ENCODE measurements at places on chromosomes 3 and 15.

GRCh38 chr3:53139906-53140846 is 9.9 kb upstream of the RFT1 start:
- DNase-seq: no peak

- no peak for DNase-seq
These were observed 10.4 kb downstream of the TSPAN3 start for GRCh38 chr15:77060546-77060945.

DNA sequence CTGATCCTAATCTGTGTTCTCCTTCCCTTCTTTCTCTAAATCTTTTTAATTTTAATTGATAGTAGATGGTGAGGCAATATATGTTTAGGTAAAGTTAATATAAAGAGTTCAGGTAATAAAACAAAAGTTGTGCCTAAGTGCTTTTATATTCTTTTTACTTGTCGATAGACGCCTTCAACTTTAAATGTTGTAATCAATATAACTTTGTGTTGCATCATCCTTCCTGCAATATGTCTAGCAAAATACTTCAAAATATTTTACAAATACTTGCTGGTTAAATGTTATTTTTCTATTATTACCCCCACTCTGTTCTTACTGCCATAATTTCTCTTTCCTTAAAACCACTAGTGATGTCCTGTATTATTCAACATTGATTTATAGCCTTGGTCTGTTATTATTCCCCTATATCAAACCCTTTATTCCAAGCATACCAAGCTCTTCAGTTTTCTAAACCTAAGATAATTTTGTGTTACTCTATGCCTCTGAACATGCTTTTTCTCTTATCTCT is 92.4 kb downstream of the NAALADL2 start:
- DNase-seq: no peak

GRCh38 chr3:137866001-137866400 is 101.9 kb downstream of the SOX14 start:
- DNase-seq: no peak

DNA sequence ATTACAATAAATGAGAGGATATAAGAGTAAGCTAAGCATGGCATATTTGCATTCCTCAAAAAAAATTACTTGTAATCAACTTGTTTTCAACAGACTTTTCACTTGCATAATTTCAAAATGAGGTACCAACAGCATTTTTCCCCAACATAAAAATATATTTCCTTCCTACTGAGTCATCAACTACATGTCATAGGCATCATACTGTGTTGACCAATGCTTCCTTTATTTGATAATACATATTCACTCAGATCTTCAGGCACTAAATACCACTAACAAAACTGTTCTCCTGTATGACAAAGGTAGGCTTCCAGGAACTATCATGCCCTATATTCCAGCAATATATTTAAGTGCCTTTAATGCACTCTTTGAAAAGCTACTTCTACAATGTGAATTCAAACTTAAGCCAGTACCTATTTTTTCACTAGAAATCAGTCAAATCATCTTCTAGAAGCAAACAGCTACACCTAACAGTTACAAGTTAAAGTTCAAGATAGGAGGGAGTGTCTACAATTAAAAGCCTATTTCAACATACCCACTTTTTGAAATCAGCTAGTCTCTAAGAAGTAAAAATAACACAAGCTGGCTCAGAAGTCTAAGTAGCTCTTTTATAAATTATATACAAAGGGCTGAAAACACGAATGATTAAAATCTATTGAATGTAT is 11.3 kb downstream of the ADAM10 start:
- no peak for DNase-seq

- no peak for DNase-seq
These were observed 17.7 kb downstream of the ACVR2B start for GRCh38 chr3:38471260-38471857.

DNA sequence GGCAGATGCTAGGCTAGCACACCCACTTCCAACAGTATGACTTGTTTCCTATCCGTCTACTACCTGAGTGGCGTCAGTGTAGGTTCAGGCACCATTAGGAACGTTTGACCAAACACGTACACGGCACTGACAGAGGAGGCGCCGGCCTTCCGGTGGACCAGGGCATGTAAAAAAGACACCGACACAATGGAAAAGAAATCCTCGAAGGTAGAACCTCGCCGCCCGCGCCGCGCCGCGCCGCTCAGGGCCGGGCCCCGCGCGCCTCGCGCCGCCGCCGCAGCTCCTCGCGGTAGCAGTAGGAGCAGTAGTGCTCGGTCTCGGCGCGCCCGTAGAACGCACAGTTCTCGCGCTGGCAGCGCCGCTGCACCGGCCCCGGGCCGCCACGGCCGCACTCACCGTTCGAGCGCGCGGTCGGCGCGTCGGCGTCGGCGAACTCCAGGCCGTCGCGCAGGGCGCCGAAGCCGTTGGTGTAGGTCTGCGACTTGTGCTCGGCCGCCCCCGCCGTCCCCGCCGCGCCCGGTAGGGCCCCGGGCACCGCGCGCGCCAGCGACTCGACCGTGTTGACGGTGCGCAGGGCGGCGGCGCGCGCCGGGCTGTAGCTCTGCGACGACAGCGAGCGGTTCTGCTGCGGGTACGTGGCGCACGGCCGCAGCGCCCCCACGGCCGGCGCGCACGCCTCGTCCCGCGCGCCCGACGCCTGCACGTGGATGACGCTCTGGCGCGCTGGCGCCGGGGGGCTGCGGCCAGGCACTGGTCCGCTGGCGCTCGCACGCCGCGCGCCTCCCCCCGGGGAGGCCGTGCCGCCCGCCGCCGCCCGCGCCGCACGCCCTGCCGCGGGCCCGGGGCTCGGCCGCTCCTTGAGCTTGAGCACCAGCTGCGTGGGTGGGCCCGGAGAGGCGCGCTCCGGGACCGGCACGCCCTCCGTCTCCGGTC is 156.7 kb downstream of the KLF13 start:
- no peak for DNase-seq

- DNase-seq: no peak
These were observed 111.4 kb downstream of the DLG1 start for GRCh38 chr3:197186887-197187588.

GRCh38 chr3:193378706-193379105 is at the start of gene ATP13A5:
Gene ATP13A5, minus strand, starts transcription at chr3:193378753. Its CDS starts 28 bp downstream, at chr3:193378725.
- DNase-seq: no peak

GRCh38 chr15:31343831-31344230 is 17.2 kb downstream of the KLF13 start:
- no peak for DNase-seq

DNA sequence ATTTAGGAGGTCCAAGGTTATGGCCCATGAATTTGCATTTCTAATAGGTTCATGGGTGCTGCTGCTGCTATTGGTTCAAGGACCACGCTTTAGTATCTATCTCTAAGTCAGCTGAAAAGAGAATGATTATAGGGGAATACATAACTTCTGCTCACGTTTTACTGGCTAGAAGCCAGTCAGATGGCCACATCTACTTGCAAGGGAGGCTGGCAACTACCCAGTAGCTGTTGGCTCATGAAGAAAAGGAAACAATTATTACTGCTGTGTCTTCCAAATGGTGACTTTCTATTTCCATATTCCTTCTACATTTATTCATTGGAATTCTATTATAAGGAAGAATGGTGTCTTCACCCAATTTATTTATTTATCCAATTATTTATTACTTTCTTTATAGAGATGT is 54.2 kb downstream of the SLC25A36 start:
- DNase-seq: no peak

DNA sequence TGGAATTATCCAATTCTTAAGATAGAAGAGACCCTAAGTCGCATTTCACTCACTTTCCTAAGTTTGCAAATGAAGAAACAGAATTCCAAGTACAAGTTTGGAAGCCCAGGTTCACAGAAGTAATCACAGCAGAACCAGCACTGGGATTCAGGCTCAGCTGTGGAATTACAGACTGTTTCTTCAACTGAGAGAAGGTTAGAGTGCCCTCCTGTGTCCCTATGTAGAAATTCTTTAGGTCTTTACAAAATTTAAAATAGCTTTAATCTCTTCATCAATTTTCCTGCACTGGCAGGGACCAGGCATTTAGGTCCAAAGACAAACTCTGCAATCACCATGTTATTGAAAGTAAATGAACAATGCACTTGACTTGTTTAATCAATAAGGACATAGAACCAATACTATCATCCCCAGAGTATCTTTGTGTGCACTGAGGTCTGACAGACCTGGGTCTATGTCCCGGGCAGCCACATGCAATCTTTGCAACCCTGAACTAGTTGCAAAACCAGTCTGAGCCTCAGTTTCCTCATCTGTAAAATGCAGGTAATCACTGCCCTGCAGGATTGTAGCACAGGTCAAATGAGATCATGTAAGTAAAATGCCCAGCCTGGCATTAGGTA is 96.3 kb upstream of the ZBED2 start:
- DNase-seq: no peak

- no peak for DNase-seq
These were observed 82.3 kb downstream of the LRTM1 start for GRCh38 chr3:54845551-54845950.

DNA sequence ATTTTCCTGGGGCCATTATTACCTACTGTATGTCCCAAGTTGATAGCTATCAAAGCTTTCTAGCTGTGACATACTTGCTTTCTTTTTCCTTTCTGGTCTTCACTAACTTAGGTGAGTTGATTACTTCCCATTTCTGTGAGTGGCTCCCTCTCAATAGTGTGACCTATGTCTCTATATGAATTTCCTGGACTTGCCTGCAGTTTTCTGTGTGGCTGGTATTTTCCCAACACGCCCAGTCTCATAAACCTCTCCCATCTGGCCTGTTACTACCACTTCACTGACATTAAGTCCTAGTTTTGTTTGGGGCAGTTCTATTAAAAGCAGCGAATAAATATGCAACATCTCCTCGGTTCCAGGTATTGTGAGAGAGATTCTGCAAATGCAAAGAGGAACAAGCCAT is 671.2 kb downstream of the SI start:
- no peak for DNase-seq

- DNase-seq: no peak
These were observed 416.2 kb downstream of the NR2F2 start for GRCh38 chr15:96746665-96747064.

GRCh38 chr3:14209581-14210289 is 31.1 kb downstream of the LSM3 start:
- peak; percentile 77 for DNase-seq

DNA sequence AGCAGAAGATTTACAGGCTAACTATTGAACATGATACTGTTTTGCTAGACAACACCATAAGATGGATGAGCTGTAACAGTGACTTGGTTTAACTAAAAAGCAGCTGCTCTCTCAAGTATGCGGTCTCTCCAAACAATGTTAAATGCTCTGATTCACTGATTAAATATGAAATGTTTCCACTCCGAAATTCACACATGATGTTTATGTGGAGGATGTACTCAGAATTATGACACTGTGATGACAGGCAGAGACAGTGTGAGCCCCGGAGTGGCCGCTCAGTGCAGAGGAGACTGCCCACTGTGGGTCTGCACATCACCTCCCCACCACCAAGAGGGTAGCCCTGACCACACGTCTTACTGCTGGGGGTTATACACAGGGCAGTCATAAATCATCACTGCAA is 83.9 kb upstream of the MEX3B start:
- no peak for DNase-seq

DNA sequence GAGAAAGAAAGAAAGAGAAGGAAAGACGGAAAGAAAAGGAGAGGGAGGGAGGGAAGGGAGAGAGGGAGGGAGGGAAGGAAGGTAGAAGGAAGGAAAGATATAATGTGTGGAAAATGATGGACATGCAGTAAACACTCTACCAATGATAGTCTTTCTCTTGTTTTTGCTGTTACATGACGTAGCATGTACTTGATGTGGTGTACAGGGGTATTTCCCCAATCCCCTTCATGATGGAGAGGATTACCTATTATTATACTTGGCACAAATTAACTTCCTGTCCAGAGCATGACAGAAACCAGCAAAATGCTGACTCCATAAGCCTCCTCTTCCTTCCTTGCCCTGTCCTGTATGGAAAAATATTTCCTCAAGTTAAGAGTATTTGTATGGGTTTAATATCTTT is 124.4 kb downstream of the B3GALNT1 start:
- no peak for DNase-seq

DNA sequence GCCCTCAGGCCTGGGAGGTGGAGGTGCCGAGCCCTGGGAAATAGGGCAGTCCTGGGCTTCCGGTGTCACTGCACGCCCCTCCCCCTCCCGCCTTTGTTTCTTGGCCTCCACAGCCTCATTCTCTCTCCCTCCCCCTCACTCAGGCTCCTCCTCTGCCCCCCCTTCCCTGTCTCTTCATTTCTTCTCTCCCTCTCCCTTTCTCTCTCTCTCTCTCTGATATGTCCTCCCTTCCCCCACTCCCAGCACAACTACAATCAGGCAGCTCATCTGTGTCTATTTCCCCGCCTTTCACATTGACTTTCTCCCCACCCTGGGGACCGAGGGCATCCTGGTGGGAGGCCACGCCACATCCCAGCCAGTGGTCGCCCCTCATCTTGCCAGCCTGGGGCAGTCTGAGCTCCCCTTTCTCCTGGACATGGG is 40.2 kb downstream of the IDH2 start:
- no peak for DNase-seq

DNA sequence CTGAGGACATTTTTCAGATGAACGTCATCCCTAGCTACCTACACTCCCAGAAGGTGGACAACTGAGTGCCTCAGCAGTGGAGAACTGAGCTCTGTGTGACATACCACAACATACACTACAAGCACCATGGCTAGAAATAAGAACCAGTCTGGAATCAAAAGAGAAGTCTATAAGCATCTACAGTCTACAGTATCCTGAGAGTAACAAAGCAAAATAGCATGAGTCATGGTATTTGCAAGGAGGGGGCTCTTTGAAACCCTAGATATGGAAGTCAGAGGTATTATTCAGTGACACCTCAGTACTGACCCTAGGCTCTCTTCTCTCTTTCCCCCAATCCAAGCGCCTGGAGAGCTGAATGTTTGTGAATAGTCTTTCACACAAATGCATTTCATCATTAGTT is 87.5 kb downstream of the TNIK start:
- no peak for DNase-seq

- no peak for DNase-seq
These were observed 168.5 kb downstream of the SV2B start for GRCh38 chr15:91268510-91268909.

GRCh38 chr15:29699791-29700190 is 122.5 kb downstream of the TJP1 start:
- DNase-seq: no peak

- DNase-seq: no peak
These were observed 13.1 kb upstream of the ETV5 start for GRCh38 chr3:186121968-186122367.

Data from vagina (tissue), 2 donors.